Fibroblast of gingiva (primary cell): ENCODE measurements at places on chromosomes 1 and 21.

DNA sequence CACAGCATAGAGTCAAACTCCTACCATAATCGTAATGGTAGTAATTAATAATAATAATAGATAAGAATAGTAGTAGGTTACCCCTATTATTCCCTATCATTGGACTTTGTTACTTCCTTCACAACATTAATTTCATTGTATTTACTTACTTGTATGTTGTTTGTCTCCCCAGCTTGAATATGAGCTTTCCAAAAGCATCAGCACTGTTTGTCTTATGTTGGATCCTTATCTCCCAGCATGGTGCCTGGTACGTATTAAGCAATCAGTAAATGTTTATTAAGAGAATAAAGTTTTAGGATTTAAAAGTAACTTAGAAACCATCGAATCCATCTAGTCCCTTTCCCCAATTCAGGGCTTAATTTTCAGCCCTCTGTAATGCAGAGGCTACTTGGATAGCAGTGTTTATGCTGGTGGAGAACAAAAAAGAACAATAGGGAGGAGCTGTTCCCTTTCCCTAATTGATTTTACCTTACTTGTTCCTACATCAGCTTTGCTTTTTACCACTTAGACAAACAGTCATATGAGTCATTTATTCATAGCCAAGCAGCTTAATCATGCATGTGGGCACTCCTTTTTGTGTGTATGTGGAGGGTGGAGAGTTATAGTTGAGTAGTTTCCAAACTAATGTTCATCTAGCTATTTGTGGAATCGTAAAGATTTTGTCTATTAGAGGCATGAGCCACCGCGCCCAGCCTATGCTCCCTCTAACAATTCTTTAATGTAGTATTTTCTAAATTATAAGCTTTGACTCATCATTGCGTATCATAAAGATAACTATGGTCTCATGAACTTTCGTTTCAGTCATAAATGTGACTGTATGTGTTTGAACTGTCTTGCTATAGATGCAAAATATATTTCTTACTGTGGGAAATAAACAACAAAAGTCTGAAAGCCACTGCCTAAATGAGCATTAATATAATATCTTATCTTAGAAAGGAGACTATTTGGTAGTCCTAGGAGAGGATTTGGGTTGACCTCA is 20.9 kb upstream of the DR1 start:
- DNase-seq, result peak; percentile 42

- no peak for DNase-seq
These were observed 7.2 kb downstream of the THEMIS2 start for GRCh38 chr1:27879374-27880082.

DNA sequence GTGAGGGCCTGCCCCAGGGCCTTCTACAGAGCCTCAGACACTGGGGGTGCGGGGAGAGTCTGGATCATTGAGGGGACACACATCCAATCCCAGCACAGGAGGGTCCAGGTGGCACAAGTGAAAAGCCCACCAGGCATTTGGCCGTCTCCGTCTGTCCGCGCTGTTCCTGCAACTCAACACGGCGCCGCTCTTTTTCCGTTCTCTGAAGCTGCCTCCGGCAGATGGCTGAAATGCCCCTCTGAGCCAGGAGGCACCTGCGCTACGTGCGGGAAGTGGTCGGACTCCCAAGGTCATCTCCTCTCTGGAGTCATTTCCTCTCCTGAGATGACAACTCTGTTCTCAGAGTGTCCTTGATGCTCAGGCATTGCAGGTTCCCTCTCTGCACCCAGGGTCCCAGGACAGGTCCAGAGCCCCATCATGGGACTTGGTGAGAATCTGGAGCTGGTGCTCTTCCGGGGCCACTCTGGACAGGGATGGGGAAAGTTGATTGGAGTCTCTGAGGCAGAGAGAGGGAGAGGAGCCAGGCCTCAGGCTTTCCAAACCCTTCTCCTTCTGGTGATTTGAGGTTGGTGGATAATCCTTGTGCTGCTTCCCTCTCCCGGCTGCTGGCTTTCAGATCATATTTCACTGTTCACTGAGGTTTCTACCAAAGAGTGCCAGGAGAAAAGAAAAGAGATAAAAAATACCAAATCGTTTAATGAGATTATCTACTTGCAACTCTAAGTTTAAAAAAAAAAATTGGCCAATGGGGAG is 14.0 kb upstream of the MIXL1 start:
- DNase-seq, result no peak

DNA sequence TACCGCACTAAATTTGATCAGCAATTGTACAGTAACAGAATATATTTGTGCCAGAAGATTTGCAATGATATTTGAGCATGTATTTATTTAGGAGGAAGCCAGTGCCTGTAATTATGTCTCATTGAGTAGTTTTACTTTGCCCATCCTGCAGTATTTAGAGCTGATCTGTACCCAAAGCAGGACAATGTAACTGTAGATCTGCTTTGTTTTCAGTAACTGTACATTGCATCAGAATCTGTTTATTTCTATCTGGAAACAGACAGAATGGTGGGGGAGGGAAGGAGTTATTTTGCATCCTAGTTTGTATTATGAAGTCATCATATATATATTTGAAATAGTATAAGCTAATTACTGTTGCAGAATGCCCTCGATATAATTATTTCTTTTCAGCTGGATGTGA is 36.2 kb upstream of the LRRC8C start:
- DNase-seq, result peak; percentile 45

DNA sequence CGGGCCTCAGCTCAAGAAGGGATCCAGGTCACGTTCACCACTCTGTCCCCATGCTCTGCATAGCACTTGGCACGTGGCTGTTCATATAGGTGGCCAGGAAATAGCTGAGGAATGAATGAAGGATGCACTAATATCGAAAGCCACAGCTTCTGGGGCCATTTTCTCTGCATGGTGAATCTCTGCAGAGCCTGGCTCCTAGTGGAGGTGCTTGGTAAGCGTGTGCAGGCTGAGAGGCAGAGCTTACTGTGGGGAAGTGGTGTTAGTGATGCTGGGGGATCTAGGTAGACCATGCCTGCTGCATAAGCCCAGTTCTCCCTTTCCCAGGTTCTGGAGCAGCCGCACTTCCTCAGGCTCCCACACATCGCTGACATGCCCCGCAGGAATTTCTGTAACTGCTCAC is 8.3 kb downstream of the CSRP1 start:
- no peak for DNase-seq

GRCh38 chr1:197806718-197807117 is 31.4 kb upstream of the DENND1B start:
- DNase-seq, result no peak

DNA sequence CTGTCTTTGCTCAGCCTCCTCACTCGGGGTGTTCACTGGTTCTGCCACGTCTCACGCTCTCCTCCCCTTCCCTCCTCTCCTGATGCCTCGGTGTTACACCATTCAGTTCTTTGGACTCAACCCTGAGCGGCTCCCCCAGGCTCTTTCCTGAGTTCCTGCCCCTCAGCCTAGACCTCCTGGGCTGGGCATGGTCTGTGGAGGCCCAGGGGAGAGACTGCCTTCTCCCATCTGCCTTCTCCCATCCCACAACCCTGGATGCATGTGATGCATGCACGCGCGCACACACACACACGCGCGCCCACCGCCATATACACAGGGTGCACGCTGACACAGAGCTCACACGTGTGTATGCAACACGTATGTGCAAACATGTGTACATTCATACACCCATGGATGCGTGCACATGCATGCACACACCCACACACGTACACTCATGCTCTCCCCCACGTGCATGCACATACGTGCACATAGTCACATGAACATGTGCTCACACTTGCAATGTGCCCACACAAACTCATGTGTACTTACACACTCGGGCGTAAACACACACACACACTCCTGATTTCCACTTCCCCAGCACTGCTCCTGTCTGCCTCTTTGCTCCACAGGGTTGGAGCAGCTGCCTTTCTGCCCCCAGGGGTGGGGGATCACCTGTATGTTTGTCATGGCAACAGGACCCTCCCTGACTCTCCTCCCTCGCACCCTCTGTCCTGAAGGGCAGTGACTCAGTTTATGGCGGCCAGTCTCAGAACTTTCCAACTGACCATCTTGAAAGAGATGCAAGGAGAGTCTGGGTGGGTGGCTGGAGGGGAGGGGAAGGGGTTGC is 59.0 kb downstream of the HUNK start:
- DNase-seq, result no peak
